ENCODE measurements at places on chromosomes 5 and 9.

DNA sequence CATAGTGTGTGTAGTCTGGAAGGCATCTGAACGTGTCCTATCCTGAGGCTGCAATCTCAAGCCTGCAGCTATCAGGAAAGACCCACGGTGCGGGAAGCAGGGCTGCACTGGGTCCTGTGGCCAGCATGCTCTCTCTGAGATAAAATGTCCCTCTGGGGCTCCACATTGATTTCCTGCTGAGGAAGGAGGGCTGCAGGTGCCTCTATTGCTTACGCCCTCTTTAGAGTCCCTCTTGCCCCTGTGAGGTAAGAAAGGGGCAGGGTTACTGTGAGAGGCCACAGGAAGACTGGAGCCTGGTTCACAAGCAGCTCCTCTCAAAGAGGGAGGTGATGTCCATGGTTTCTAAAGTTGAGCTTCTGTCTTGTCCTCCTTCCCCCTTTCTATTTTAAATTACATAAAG lies 299.9 kb upstream of the RFX3 start:
- DNase-seq, result no peak

- DNase-seq, result no peak
Measured at GRCh38 chr9:111799915-111800526, 5.3 kb upstream of the SHOC1 start.

- no peak for DNase-seq
Measured at GRCh38 chr9:36985061-36985768, 48.9 kb downstream of the PAX5 start.

- no peak for DNase-seq
Measured at GRCh38 chr5:116575326-116576052, 866 bp upstream of the SEMA6A start.

- no peak for DNase-seq
Measured at GRCh38 chr5:42691413-42691937, 65.1 kb upstream of the CCDC152 start.

- no peak for DNase-seq
Measured at GRCh38 chr5:45512521-45512920, 183.7 kb downstream of the HCN1 start.

- DNase-seq, result no peak
Measured at GRCh38 chr9:120830865-120831264, 11.9 kb downstream of the PSMD5 start.

- DNase-seq, result peak; percentile 68
Measured at GRCh38 chr5:35651002-35651756, 33.5 kb downstream of the SPEF2 start.

DNA sequence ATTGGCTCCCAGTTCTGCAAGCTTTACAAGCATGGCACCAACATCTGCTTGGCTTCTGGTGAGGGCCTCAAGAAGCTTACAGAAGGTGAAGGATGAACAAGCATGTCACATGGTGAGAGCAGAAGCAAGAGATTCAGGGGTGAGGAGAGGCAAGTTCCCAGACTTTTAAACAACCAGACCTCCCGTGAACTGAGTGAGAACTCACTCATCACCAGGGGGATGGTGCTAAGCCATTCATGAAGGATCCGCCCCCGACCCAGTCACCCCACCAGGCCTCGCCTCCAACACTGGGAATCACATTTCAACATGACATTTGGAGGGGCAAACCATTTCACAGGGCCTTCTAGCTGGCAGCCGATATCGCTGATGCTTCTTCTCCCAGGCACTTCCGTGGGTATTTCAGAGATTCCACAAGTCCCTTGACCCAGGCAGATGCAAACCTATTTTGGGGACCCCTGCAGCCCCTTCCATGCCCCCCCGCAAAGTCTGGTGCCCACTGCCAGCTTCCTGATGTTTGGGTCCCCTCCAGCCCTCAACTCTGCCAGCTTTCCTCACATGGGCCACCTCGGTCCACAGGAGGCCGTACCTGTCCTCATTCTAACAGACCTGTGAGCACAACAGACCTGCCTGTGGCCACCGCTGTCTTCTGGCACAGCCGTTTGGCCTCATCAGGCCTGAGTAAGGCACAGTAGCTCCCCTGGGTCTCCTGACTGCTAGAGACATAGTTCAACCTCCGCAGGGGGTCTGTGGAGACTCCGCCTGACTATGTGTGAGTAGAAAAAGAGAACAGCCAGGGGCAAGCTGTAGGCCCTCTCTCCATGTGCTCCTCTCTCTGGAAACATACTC lies 60.7 kb upstream of the ANGPTL2 start:
- DNase-seq, result no peak

- no peak for DNase-seq
Measured at GRCh38 chr5:61600123-61600444, 268.0 kb downstream of the ZSWIM6 start.

- no peak for DNase-seq
Measured at GRCh38 chr5:139960723-139961383, 82.2 kb downstream of the NRG2 start.

DNA sequence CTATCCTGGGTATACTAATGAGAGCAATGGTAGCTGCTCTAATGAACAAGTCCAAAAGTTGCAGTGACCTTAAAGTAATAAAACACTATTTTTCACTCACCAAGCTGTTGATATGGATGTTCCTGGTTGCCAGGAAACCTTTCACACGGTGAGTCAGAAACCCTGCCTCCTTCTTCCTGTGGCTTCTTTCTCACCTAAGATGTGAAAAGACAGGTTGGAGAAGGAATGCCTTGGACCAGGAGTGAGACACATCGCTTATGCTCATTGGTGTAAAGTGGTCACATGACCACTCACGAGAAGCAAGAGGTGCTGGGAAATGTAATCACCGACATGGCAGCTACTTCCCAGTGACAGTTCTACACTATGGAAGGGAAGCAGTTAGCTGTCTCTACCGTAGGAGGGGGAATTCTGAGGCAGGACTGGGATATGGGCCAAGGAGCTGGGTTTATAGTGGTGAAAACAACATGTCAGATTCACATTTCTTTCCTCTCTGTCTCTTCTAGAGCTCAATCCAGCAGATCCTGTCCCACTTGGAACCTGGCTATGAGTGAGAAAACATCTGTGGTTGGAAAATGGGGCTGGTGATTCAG lies 320.4 kb upstream of the KLF4 start:
- DNase-seq, result no peak

GRCh38 chr5:177496070-177496726 lies 1.2 kb downstream of the PDLIM7 start:
- no peak for DNase-seq

- no peak for DNase-seq
Measured at GRCh38 chr5:126363658-126364057, 59.6 kb upstream of the GRAMD2B start.

DNA sequence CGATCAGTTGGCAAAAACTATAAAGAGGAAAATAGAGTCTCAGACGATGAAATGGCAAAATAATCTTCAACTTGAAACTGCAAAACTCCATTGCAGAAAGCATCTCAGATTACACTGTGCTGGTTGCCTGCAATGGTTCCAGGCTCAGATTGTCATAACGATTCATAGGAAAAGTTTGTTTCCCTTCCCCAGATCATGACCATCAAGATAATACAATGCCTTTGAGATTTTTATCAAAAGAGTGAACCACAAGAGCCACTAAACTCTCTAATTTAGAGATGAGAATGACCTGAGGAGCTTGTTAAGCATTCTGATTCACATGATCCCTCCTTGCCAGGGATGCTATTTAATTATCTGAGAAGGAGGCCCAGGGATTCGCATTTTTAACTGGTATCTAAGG lies 52.6 kb upstream of the ITGA1 start:
- no peak for DNase-seq

DNA sequence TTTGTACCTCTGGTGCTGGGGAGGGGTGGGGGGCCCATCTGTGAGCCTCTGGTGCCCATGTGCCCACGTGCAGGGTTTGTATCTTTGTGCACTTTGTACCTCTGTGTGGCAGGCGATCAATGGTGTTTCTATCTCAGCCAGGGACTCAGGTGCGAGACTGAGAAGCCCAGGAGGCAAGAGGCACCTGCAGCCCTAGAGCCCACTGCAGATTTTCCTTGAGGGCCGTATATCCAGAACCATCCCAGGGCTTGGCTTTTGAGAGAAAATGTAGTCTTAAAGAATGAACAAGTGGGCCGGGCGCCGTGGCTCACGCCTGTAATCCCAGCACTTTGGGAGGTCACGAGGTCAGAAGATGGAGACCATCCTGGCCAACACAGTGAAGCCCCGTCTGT lies 52.2 kb upstream of the KCNMB1 start:
- DNase-seq, result no peak

- no peak for DNase-seq
Measured at GRCh38 chr9:36222449-36222848, 31.7 kb downstream of the CLTA start.

GRCh38 chr9:137550231-137550621 lies at the start of gene PNPLA7:
PNPLA7 (minus strand) TSS chr9:137550402; CDS start chr9:137550197, 205 bp downstream.
- DNase-seq, result peak; percentile 43

DNA sequence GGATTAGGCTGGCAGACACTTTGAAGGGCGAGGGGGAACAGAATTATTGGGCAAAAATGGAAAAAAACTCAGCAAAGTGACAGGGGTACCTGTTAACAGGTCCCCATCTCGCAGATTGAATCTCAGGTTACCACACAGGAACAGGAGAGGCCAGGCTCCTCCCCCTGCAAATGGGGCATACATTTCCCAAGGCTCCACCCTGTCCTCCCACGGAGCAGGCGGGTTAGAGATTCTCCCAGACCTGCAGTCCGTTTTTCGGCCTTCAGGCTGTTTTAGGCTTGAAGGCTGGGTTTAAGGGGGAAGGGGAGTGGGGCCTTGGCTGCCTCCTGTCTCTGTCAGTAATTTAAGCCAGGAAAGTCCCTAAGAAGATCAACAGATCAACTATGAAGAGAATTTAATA lies 42.7 kb downstream of the LRRC70 start:
- no peak for DNase-seq

DNA sequence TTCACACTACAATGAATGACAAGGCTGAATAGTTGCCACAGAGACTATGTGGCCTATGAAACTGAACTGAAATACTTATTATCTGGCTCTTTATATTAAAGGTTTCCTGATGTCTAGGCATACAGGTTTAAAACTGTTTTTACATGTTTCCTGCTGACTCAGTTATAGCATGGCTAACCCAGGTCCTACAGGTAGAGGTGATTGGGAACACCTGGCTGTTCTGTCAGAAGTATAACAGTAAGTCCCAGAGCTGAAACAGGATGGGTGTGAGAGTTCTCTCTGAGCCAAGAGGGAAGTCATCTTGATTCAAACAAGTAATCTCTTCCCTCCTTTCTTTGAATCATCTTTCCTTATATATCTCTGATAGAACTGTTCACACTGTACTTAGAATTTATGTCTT lies 4.9 kb upstream of the ADGRV1 start:
- DNase-seq, result no peak

GRCh38 chr5:176529741-176530141 lies 7.5 kb downstream of the RNF44 start:
- DNase-seq, result peak; percentile 84

- DNase-seq, result no peak
Measured at GRCh38 chr9:98442541-98442940, 187.1 kb upstream of the TBC1D2 start.

GRCh38 chr5:343461-344401 lies 22.2 kb downstream of the AHRR start:
- DNase-seq, result peak; percentile 41

GRCh38 chr5:38843665-38844064 lies 2.1 kb upstream of the OSMR start:
- no peak for DNase-seq

DNA sequence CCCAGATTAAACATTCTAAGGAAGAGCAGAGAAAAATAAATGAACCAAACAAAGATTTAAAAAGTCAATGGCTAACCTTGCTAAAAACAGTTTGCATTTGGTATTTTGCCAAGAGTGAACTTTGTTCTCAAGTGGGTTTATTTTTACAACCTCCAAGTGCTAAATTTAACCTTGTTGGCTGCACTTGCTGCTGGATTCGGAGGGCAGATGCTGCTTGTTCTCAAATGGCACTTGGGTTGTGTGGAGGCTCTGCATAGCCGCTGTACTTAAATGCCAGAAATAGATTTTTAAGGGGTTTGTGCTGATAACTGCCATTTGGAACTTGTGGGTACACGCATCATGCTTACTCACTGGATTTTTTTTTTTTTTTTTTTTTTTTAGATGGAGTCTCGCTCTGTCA lies 13.3 kb upstream of the SPATA24 start:
- no peak for DNase-seq

DNA sequence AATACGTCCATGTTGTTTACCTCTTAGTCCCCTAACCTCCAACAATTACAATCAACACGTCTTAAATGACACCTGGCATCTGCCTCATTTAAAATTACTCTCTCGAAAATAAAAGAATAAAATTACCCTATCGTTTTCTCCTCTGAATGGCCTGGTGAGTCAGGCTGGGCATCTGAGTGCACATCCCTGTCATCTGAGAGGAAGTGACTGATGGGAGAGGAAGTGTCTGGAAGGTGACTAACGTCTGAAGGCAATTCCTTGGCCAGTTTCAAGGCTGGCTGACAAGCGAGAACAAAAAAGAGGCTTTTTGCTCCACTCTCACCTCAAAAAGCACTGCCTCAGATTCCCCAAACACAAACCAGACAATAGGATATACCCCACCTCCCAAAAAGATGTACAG lies 57.7 kb downstream of the MAPKAP1 start:
- no peak for DNase-seq

- no peak for DNase-seq
Measured at GRCh38 chr9:5971740-5972139, 43.7 kb downstream of the RANBP6 start.

DNA sequence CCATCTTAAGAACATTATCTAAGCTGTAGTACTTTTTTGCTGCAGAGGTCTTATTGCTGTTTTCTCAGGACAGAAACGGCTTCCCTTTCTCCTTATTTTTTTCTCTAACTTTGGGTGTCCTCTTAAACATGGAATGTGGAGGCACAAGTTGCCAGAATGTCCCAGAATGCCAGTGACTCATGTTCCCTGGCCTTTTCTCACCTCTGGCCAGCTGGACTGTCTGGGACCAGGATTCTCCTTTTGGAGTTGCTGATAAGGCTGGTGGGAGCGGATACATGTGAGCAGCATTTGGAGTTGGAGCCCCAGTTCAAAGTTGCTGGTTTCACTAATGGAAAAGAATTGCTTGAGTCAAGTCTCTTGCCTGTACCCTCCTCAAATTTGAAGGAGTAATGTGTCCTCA lies 112.8 kb downstream of the ARHGAP26 start:
- DNase-seq, result no peak

DNA sequence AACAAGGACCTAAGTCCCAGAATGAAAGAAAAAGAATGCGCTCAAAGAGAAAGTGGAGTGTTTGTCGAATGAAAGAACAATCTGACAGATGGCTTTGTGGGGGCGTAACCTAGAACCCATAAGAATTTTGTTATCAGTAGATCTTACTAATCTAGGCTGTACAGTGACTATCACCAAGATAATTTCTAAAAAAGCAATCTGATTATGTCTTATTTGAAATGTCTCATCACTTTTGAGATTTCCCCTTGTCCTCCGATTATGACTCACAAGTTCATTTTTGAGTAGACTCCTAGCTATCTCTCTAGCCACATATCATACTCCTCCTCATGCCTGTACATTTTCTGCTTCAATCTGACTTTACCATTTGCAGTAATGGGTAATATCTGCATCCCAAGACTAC lies 135.6 kb upstream of the SMARCA2 start:
- no peak for DNase-seq

DNA sequence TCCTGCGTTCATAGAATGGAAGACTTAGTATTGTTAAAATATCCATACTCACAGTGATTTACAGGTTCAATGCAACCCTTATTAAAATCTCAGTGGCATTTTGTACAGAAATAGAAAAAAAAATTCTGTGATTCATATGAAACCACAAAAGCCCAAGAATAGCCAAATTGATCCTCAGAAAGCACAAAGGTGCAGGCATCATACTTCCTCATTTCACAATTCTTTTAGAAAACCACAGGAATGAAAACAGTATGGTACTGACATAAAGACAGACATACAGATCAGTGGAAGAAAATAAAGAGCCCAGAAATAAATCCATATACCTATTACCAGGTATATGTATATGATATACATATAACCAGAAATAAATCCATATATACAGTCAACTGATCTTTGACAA lies 86.8 kb upstream of the MEGF10 start:
- no peak for DNase-seq

All from CD4-positive, alpha-beta memory T cell (primary cell).